ENCODE measurements at places on chromosomes 12 and 14.

DNA sequence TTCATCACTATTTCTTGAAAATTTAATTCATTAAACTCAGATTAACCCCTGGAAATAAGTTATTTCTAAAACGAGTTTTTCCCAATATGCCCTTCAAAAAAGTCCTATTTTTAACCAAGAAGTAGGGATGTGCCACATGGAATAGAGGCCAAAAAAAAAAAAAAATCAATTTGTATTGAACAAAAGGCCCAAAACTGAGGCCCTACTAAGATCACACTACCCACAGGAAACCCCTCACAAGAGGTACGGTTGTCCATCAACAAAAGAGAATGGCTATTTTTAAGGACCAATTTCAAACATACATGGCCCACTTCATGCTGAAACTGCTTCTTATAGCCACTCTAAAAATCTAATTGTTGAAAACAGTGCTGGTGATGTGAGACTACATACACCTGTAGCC, 7.5 kb upstream of the BAZ2A start:
- no peak for DNase-seq

DNA sequence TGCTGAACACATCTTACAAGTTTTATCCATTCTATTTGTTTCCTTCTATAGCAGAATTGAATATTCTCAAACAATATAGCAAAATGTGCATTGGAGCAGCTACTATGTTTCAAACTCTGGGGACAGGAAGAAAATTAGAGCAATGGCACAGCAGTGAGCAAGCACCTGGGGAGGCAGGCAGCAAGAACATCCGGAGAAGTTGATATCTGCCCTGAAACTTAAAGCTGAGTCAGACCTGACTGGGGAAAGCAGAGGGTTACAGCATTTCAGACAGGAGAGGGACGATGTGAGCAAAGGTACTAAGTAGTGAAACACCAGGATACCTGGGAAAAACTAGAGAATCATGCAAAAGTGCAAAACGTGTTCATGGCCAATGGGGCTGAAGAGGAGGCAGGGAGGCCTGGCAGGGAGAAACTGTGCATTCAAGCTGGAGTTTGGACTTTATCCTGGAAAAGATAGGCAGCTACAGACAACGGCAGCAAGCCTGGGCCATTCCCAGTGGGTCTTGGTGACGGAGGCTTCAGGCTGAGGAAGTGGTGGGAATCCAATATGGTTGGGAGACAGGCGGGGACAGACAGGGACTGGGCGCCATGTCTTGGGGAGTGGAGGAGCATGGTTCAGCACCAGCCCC, 118.0 kb upstream of the CDKN3 start:
- no peak for DNase-seq

DNA sequence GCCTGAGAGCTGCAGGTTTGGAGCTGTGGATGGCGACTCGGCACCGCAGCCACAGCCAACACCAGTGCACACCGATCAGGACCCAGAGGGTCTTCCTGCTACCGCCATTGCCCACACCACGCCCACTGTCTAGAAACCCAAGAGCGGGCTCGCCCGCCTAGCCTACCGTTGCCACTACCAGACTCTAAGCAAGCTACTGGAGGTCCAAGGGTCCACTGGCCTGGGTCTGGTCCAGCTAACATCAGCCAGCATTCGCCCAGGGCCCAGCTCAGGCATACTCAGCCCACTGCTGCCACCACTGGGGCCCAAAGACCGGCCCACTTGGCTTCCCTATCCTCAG, 30.5 kb upstream of the MON2 start:
- no peak for DNase-seq

GRCh38 chr12:117273091-117273490, 82.8 kb upstream of the FBXO21 start:
- DNase-seq: no peak

GRCh38 chr12:19245666-19246065, 116.1 kb downstream of the PLEKHA5 start:
- DNase-seq: no peak

DNA sequence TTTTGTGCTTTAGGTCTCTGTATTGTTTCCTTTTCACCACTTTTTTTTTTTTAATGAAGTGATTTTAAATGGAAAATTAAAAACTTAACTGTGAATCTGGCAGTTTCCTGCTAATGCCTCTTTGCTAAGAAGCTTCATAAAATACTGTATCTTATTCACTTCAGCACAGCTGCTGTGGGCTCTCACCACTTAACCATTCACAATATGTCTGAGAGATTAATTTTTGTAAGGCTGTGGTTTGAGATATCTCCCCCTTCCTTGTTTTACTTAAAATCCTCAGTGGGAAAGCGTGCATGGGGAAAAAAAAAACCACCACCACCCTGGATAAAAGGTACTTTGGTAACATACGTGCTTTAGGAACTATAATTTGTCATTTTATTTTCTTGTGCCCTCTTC, 115.9 kb downstream of the ETV6 start:
- no peak for DNase-seq

- no peak for DNase-seq
Measured at GRCh38 chr12:71144682-71145081, 13.1 kb downstream of the TSPAN8 start.

DNA sequence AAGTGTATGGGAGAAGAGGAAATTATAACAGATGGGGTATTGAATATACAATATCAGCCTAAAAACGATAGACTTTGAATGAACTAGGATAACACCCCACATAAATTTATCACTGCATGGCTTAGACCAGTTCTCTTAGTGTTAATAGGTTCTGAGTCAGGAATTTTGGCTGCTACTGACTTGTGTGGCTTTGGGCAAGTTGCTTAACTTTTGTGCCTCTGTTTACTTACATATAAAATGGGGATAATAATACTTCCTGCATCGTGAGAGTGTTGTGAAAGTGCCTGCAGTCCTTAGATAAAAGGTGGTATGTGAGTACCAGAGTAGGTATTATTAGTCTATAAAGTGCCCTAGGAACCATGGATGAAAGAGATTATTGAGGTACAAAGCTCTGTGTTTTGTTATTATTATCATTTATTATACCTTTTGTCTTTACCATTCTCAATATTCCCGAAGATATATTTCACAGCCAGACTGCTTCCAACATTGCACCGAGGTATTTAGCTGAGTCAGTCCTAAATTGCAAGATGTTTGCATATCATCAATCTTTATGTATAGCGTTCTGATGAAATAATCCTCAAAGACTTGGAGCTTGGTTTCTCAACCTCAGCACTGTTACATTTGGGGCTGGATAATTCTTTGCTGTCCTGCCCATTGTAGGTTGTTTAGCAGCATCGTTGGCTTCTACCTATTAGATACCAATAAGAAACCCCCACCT, 2.3 kb upstream of the PAWR start:
- no peak for DNase-seq

DNA sequence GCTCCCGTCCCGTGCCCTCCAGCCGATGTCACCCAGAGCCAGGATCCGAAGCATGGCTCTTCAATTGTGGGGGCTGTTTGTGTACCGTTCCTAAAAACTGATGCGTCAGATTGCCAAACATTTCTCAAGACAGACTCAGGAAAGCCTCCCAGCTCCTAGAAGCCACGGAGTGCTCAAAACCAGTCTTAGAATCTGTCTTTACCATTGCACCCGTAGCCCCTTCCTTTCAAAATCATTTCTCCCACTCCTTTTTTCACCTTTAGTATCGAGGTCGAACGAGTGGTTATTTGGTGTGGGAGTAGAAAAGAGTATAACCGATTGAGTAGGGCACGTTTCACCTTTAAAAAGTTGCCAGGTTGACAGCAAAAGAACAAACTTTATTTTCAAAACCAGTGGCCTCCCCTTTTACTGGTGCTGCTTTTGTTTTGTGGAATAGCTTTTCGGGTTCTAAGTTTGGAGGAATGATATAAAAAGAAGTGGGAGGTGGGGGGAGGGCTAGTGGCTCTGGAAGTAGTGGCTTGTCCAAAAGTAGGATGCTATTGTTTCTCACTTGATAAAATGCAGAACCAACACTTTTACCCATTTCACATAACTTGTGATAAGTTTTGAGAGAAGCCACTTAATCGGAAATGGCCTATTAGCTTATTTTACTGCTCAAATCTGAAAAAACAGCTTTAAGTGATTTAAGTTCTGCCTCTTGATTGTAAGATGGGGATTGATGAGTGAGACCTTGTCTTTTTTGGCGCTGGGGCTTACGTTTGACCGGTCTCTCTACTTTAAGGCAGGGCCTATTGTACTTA, 803 bp downstream of the STK38L start:
- no peak for DNase-seq

GRCh38 chr14:45902241-45902640, 649.2 kb upstream of the MIS18BP1 start:
- DNase-seq: no peak

GRCh38 chr14:38286452-38286851, 30.6 kb upstream of the CLEC14A start:
- no peak for DNase-seq

DNA sequence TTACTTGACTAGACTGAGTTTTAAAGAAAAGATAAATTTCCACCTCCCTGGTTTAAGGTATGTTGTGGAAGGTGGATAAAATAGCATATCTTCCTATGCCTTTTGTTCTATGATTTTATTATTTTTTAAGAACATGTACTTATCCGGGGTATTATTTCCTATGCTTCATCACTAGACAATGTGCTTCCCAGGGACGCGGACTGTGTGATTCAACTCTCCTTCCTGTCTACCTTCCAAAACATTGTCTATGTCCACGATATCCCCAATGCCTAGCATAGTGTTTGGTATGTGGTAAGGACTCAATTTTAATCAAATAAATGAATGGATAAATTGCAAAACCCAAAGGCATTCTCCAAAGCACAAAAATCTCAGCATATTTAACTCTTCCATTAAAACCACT, 8.3 kb upstream of the CCND2 start:
- DNase-seq: no peak

DNA sequence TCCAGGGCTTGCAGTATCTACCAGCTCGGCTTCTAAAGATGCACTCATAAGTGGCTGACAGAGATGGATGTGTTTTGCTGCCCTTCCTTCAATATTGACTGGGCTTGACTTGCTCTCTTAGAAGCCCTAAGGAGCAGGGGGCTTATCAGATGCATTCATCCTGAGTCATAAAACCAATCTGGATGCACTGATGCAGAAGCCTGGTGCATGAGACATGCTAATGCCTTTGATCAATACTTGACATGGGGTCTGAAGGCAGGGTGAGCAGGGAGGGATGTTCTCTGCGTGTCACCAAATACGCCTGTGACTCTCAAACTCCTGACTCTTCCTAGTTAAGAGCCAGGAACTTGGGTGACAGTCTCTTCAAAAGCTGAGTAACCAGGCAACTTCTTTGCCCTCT, 77.8 kb upstream of the HSPB8 start:
- no peak for DNase-seq

DNA sequence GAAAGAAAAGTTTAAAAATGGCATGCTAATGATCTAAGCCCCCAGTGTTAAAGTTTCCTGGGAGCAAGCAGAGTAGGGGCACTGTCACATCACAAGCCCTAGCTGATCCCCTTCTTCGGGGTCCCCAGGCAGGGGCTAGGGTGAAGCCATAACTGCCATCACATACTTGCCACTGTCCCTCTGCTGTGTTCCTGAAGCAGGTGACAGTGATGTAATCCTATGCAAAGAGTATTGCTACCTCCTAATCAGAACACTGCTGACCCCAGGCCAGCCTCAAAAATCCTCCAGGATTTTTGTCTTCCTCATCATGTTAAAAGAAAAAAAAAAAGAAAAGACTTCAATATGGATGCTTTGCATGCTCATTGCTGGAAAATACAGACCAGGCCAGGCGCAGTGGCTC, 1.2 kb upstream of the RFC5 start:
- DNase-seq: no peak

- no peak for DNase-seq
Measured at GRCh38 chr12:88381466-88381865, 198.8 kb downstream of the KITLG start.

GRCh38 chr14:60204843-60205774, 39.9 kb upstream of the DHRS7 start:
- DNase-seq: no peak

GRCh38 chr12:57816001-57816854, 2.3 kb downstream of the AVIL start:
- no peak for DNase-seq

DNA sequence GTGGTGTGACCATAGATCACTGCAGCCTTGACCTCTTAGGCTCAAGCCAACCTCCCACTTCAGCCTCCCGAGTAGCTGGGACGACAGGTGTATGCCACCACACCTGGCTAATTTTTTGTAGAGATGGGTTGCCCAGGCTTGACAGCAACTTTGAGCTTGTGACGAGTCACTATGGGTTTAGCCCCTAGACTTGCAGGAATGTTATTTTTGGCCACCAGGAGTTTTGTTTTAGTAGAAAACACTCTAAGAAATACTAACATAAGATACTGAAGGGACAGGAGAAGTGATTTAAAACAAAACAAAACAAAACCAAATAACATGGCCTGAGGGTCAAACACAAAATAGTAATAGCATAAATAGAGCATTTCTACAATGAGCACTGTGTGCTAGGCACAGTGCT, 26.4 kb downstream of the SETD3 start:
- no peak for DNase-seq

- no peak for DNase-seq
Measured at GRCh38 chr12:93776581-93777018, 99.4 kb downstream of the CRADD start.

DNA sequence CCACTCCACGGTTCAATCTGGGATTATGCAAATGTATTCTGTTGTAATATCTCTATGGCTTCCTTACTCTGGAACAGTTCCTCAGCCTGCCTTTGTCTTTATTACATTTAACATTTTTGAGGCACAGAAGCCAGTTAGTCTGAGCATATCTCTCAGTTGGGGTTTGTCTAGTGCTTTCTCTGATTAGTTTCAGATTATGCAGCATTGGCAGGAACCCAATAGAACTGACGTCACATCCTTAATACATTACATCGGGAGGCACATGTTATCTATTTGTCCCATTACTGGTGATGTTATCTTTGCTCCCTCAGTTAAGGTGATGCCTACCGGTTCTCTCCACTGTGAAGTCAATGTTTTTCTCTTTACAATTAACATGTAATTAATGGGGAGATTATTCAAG, 62.4 kb downstream of the PPM1A start:
- no peak for DNase-seq

GRCh38 chr12:48285751-48286650, 64.7 kb downstream of the ZNF641 start:
- DNase-seq: no peak

- no peak for DNase-seq
Measured at GRCh38 chr14:24426912-24427536, 2.4 kb downstream of the CBLN3 start.

GRCh38 chr12:118822512-118822911, 158.8 kb upstream of the SRRM4 start:
- no peak for DNase-seq

- no peak for DNase-seq
Measured at GRCh38 chr14:102573591-102574046, 18.8 kb upstream of the RCOR1 start.

DNA sequence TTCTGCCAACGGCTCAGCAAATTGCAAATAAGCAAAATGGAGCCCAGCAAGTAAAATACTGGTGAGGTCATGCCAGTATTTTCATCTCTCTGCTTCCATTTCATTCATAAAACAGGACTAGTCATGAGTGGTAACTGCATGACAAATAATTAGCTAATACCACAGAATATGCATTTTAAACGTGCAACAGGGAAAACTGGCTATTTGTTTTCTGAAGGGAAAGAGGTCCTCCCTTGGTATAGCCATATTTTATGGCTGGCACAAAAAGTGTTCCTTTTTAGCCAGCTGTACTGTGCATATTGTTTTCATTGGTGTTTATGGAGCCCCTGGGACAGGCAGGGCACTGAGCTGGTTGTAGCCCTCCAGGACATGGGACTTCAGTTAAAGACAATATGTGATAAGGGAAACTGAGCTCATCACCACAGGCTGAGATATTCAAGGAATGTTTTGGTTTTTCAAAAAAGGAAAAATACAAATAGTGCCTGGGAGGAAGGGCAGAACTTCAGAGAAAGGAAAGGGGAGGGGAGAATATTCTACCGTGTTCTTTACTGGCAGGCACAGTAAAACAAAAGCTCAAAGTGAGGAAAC, 26.1 kb upstream of the FOXN3 start:
- DNase-seq: no peak

Data from KG1 (cell line).